ENCODE measurements at places on chromosomes 16 and 17.
A peak's percentile ranks its signal among the peaks of the same experiment; 100 is the strongest.

DNA sequence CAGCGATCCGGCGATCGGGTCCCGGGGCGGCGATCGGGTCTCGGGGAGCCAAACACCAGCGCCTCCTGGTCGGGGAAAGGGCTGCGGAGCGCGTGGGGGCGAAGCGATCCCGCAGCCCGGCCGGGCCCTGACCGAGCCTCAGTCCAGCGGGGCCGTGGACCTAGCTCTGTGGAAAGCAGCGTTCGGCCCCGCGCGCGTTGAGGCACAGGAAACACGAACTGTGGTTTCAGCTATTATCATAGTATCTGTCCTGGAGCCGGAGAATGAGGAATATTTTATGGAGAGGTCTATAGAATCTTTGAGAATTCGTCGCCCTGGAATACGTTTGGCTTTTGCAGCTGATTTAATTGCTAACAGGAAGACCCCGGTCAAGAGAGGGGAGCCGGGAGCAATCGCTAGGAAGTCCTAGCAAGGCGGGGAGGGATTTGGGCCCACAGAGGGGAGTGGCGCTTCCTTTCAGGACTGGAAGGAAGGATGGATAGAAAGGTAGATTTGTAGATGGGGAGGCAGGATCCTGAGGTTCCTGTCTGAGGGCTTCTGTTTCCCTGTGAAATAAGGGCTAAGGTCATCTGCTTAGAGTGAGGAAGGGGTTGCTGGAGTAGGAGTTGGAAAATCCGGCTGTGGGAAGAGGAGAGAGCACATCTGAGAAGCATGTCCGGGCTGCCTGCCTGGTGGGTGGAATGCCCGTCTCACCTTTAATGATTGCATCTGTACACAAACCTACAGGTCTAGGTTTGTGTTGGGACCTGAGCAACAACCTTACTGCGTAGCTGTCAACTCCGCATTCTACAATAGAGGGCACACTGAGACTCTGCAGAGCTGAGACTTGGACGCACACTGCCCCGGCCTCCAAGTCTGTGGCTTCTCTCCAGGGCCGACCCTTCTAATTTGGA lies 770 bp downstream of the CCNF start:
- DNase-seq = no peak

DNA sequence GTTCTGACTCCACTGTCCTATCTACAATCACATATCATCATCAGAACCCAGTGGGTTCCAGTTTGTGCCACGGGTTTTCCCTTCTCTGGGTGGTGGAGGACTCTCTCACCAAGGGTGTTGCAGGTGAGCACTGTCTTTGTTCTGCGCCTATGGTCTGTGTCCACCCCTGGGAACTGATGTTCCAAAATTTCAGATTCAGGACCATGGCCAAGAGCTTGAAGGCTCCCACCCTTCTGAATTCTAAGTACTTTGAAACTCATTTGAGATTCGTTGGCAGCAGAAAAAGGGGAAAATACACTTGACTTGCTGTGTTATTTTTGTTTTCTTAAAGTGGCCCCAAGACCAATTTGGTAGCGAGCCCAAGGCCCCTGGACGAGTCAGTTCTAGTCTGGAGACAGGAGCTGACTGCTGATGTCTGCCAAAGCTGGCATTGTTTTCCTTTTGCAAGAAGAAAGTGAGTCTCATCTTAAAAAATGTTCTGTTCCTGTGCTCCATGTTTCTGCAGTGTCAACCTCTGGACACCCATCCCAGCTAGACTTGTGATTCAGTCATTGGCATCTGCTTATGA lies 310.9 kb downstream of the HAPSTR1 start:
- no peak for DNase-seq

DNA sequence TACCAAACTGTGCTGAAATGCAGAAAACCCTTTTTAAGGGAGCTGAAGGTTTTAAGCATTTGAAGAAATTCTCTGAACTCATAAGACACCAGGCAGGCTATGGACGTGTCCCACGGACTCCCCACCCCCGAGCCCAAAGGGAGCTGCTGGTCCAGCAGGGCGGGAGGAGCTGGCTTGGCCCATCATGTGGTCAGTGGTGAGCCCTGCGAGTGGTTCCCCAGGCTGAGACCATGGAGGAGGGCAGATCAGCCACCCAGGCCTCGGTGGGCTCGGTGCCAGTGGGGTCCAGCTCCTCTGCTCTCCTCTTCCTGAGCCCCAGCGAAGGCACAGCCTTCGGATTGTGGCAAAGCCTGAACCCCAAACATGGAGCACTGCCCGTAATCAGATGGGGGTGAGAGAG lies 27.0 kb downstream of the LGALS3BP start:
- DNase-seq = no peak

DNA sequence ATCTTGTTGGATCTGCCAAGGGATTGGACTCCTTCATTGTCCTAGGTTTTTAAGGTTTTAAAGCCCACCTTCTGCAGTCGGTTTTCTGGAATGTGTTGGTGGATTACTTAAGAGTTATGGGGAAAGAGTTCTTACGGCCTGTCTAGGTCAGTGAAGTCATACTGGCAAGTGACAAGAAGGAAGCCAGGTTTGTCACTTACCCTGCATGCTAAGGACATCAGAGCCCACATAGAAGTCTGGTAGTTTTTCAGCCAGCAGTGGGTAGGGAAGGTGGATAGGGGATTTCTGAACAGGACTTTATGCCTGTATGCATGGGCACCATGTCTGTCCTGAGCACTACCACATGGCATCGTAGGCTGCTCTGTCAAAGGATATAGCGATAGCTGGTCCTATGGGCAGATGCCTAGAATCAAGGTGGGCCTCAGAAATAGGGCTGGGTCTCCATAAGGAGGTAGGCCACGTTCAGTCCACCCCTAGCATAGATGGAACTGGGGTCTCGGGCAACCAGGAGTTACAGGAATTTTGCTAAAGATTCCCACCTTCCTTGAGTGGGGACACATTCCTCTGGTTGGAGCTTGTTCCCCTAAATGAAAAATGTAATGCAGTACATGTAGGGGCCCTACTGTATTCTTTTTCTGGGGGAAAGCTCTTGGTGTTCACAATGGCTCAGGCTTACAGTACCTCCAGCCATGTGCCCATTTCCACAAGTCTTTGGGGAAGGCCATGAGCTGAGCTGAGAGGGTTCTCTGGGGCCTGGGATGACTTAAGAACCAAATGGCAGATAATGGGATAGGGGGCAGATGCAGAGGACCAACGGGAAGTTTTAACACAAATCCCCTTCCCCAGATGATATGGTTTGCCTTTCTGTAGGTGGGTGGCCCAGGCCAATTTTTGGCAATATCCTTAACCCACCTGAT lies 27.5 kb downstream of the TRPV2 start:
- no peak for DNase-seq

GRCh38 chr17:53391197-53391596 lies 431.5 kb upstream of the KIF2B start:
- DNase-seq = no peak

DNA sequence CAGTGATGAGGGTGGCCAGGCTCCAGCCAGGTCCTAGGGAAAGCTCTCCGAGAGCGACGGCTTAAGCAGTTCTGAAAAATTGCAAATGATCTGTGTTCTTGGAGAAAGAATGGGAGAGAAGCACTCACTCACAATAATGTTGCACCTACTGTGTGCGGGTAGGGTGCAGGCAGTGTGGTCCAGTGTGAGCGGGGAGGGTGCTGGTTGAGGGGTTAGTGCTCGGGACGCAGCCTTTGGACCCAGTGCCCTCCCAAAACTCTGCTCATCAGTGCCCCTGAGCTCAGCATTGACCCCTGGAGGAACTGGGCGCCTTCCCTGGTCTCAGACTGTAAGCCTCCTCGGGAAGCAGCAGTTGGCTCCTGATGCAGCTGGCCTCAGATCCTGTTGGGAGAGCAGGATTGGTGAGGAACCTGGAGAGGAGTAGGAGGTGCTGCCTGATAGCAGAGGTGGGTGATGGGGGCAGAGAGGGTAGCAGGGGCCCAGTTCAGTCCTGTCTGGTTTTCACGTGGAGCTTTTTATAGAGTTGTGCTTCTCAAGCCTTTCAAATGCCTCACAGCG lies 23.6 kb upstream of the ZNF750 start:
- no peak for DNase-seq

- peak; percentile 45 for DNase-seq
Measured at GRCh38 chr16:85569615-85570212, 43.4 kb upstream of the GSE1 start.
